ENCODE measurements at places on chromosomes 5 and 9. TPM values are rescaled to one million over a fixed set of nuclear protein-coding genes. Genes with fewer than 3 reads are reported as not detected.

DNA sequence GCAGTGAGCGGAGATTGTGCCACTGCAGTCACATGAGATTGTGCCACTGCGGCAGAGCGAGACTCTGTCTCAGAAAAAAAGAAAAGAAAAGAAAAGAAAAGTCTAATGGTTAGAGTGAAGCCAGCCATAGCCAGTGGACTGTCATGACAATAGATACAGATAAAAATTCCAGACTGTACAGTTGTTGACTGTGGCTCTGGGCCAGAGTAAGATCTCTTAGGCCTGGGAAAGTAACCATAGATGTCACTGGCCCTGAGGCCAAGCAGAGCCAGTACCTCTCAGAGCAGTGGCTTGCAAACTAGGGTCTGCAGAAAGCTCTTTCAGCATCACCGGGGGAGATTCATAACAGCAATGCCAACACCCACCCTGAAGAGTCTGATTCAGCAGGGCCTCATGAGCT lies 44.1 kb upstream of the SUB1 start:
- no peaks in the 10 kb centered on the region for H3K4me1 ChIP-seq
- H3K27ac ChIP-seq, result no peak overlapping the region
- H3K4me3 ChIP-seq, result no peak overlapping the region
- no peaks in the 10 kb centered on the region for H3K27me3 ChIP-seq
- no peak for DNase-seq

SCGB3A2 gene
- total RNA-seq, result not detected

MELK gene
- total RNA-seq, result 0.59 TPM

DNA sequence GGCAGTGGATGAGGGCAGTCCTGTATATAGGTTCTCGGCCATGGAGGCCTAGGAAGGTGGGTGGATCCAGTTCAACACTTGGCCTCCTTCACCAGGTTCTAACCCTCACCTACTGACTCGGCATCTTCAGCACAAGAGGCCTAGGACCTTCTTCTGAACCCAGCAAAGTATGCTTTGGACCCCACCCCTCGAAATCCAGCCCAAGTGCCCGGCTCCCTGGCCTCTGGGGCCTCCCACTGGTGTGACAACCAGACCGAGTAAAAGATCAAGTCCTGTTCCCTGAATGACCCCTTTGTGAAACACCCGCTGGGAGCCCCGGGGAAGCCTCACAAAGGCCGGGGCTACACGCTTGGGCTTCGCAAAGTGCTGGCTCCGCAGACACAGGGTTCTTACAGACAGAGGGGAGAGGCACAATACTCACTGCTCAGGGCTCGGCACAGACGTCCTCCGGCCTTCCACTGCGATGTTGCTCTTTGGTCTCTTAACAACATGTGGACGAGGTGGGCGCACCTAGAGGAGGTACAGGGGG lies 47.0 kb downstream of the CRB2 start:
- no peaks in the 10 kb centered on the region for H3K36me3 ChIP-seq
- DNase-seq, result no peak
- H3K27me3 ChIP-seq, result no peaks in the 10 kb centered on the region
- H3K4me3 ChIP-seq, result no peak overlapping the region
- H3K4me1 ChIP-seq, result no peaks in the 10 kb centered on the region

- H3K27me3 ChIP-seq, result no peaks in the 10 kb centered on the region
- peak; percentile 61 for DNase-seq
- H3K27ac ChIP-seq, result no peak overlapping the region
- no peaks in the 10 kb centered on the region for H3K36me3 ChIP-seq
These were observed 91.8 kb downstream of the PDE6A start for GRCh38 chr5:149852641-149853330.

OR13C4 gene
- total RNA-seq, result not detected

EQTN gene
- total RNA-seq, result 0.73 TPM

LRRC19 gene
- total RNA-seq, result not detected

DNA sequence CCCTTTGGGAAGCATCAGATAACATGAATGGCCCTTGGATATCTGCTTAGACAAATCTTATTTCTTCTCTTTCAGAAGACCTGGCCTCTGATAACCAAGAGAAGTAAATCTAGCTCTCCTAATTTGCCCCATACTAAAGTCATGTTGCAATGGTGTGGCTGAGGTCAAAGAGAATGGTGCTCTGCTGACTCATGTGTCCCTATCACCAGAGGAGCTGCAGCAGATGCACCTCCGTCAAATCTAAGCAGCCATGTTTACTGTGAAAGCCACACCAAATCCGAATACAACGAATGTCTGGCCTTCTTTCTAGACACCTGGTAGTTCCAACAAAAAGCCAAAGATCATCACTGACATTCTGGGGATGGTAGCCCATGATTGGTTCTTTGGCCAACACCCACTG lies 23.2 kb downstream of the RETREG1 start:
- no peaks in the 10 kb centered on the region for H3K4me1 ChIP-seq
- H3K4me3 ChIP-seq, result no peak overlapping the region
- no peaks in the 10 kb centered on the region for H3K27me3 ChIP-seq

DNA sequence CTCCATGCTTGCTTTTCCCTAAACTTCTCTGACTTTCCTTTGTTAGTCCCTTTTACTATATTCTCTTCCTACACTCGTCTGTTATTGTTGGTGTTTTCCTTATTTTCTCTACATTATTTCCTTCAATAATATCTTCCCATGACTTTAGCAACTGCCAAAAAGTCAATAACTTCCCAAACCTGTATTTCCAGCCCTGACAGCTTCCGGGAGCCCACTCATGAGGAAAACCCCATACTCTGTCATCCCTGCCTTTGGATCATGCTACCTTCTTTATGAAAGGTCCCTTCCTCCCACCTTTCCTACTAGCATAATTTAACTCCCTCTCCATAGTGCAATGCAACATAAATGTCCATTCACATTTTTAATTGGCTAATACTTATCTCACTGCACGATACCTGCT lies 144.0 kb upstream of the CDH6 start:
- no peak overlapping the region for H3K27ac ChIP-seq
- H3K4me1 ChIP-seq, result no peaks in the 10 kb centered on the region
- H3K36me3 ChIP-seq, result no peaks in the 10 kb centered on the region
- no peaks in the 10 kb centered on the region for H3K27me3 ChIP-seq
- DNase-seq, result no peak
- H3K4me3 ChIP-seq, result no peak overlapping the region

PCDHGB1 gene
- 5.1 TPM for total RNA-seq

DNA sequence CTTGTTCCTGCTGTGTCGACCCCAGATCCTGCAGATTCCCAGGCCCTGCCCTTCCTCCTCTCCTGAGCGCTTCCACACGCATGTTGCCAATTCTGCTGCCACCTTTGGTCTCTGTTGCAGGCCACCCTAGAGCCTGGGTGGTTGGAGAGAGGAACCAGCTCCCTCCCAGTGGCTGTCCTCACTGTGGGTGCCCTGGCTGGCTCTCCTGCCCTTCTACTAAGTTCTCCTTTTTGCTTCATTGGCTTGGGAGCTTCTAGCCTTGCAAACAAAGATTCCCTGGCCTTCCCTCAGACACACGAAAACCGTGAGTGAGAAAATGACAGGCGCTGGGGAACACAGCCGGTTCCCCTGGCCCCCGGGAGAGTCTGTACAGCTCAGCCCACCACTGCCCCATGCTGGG lies 14.2 kb upstream of the NCS1 start:
- no peaks in the 10 kb centered on the region for H3K4me1 ChIP-seq
- H3K36me3 ChIP-seq, result no peaks in the 10 kb centered on the region
- no peaks in the 10 kb centered on the region for H3K27me3 ChIP-seq
- no peak for DNase-seq
- H3K27ac ChIP-seq, result no peak overlapping the region

DNA sequence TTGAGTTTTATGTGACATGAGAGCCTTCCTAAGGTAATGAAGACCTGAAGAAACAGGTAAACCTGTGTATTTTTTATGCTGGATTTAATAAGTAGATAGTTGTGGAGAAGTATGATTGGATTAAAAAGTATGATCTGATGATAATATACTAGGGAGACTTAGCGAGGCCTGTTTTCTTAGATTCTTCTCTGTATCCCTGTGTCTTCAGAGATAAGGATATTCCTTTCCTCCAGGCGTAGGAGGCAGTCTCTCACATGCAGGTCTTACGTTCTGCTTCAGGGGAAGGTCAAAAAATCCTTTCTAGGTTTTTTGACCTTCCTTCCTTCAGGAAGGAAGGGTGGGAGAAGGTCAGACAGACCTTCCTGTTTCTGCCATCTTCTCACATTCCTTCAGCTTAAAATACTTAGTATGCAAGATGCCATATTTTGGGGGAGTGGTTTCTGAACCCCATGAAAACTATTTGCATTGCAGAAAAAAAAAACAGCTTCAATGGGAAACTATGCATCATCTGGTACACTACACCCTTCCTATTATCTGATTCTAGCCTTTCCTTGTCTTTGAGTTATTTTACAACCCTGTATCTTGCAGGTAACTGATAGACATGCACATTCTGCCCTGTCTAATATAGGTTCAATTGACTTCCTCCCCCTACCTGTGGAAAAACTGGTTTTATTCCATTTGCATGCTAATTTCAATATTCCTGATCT lies 57.3 kb upstream of the ZNF608 start:
- H3K27me3 ChIP-seq, result no peaks in the 10 kb centered on the region
- no peaks in the 10 kb centered on the region for H3K4me1 ChIP-seq
- no peak overlapping the region for H3K27ac ChIP-seq

FOXD4L6 gene
- not detected for total RNA-seq

DNA sequence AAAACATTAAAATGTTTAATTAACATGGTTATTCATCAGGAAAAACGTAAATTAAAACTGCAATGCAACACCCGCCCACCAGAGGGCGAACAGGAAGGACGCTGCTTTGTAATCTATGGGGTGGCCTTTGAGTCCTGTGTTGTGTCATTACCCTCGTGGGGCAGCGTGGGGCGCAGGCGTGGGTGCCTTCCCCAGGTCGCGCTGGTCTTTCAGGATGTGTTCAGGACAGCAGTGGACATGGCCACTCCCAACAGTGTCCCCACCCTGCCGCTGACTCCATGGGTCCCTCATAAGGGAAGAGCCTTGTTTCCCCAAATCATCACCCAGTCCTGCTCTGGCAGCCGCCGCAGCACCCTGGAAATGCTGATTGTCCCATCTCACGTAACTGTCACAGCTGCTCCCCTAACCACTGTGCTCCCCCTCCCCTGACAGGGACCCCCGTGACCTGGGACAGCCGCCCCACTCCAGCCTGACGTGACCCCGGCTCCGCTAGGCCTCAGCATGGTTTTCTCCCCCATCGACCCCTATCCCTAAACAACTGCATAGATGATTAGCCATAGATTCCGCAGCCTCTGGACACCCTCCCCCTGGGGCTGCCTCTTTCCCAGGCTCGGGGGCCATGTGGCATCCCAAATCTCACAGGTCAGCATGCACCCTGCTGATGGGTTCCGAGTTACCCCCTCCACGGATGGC lies 36.4 kb downstream of the GLT6D1 start:
- H3K4me1 ChIP-seq, result no peaks in the 10 kb centered on the region
- no peak overlapping the region for H3K27ac ChIP-seq

DNA sequence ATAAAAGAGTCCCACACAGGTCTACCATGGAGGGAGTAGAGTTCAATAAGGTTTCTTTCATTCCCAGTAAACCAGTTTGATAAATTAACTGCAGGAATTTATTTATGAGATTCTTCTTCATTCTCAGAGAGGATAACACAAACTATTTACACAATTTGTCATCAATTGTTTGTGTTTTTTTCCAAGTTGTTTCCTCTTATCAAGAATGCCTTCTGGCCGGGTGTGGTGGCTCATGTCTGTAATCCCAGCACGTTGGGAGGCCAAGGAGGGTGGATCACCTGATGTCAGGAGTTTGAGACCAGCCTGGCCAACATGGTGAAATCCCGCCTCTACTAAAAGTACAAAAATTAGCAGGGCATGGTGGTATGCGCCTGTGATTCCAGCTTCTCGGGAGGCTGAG lies 216.7 kb downstream of the MLLT3 start:
- H3K27me3 ChIP-seq, result no peaks in the 10 kb centered on the region
- H3K36me3 ChIP-seq, result no peaks in the 10 kb centered on the region
- no peak overlapping the region for H3K27ac ChIP-seq
- H3K4me3 ChIP-seq, result no peak overlapping the region
- no peaks in the 10 kb centered on the region for H3K4me1 ChIP-seq

DNA sequence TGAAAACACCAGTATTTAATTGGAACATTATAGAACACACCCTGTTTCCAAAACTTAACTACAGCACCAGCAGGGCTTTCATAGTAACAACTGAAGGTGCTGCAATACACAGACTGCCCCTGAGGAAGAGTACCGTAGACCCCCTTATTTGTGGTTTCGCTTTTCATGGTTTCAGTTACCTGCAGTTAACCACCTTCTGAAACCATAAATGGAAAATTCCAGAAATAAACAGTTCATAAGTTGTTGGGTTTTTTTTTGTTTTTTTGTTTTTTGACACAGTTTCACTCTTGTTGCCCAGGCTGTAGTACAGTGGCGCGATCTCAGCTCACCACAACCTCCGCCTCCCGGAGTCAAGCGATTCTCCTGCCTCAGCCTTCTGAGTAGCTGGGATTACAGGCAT lies 9.5 kb upstream of the GLDC start:
- H3K27me3 ChIP-seq, result no peaks in the 10 kb centered on the region
- H3K4me1 ChIP-seq, result no peaks in the 10 kb centered on the region
- no peak overlapping the region for H3K4me3 ChIP-seq

GRCh38 chr5:8213701-8214240 lies 344.8 kb downstream of the MTRR start:
- H3K27me3 ChIP-seq, result no peaks in the 10 kb centered on the region
- H3K36me3 ChIP-seq, result no peaks in the 10 kb centered on the region
- no peaks in the 10 kb centered on the region for H3K4me1 ChIP-seq
- no peak for DNase-seq
- no peak overlapping the region for H3K27ac ChIP-seq

DNA sequence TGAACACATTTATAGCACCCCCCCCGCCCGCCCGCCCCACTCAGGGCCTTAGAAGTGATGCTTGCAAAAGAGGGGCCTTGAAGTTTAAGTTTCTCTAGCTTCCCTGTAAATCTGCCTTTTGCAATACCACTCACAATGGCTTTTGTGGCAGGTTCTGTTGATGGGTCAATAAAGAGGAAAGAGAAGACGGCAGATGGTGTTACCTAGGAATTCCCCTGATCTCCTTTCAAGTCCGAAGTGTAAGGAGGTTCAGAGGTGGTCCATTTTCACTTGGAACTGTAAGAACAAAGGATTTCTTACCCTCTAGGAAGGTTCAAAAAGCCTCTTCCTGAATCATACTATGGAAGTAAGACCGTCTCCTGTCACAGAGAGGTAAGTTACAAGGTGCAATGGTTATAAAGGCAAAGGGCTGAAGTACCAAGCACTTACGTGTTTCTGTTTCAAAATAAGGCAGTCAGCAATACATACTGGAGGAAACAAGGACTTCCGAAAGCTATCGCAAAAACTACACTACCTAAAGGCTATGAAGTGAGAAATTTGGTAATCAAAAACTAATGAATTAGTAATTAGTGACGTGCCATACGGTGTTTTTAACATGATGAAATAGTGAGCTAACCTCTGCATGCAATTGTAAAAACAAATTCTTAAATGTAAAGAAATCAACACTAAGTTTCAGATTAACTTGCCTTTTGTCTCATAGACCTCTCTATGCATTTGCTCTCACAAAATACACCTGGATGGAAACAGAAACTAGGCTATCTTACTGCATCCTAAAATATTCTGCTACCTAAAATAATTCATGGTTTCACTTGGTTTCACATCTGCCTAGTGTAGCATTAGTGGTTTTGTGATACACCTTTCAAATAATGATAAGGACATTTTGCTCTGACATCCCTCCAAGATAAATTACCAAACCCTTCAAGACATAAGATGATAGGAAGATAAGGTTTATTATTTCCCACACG lies 589.4 kb upstream of the FAM174A start:
- no peaks in the 10 kb centered on the region for H3K36me3 ChIP-seq
- H3K4me3 ChIP-seq, result no peak overlapping the region
- H3K27ac ChIP-seq, result no peak overlapping the region
- H3K4me1 ChIP-seq, result no peaks in the 10 kb centered on the region
- DNase-seq, result no peak

- no peaks in the 10 kb centered on the region for H3K4me1 ChIP-seq
- no peaks in the 10 kb centered on the region for H3K27me3 ChIP-seq
- no peaks in the 10 kb centered on the region for H3K36me3 ChIP-seq
- no peak overlapping the region for H3K27ac ChIP-seq
- H3K4me3 ChIP-seq, result no peak overlapping the region
These were observed 10.7 kb upstream of the KLF9 start for GRCh38 chr9:70425192-70425591.

Data from breast epithelium (tissue), 4 donors.